H9 (cell line): ENCODE measurements at places on chromosomes 5 and 9. TPM values are rescaled to one million over a fixed set of nuclear protein-coding genes. Genes with fewer than 3 reads are reported as not detected.

CCL21 gene
- total RNA-seq = not detected in 2 replicates

SIT1 gene
- 1.3 and 1.6 TPM in 2 replicates for total RNA-seq

DNA sequence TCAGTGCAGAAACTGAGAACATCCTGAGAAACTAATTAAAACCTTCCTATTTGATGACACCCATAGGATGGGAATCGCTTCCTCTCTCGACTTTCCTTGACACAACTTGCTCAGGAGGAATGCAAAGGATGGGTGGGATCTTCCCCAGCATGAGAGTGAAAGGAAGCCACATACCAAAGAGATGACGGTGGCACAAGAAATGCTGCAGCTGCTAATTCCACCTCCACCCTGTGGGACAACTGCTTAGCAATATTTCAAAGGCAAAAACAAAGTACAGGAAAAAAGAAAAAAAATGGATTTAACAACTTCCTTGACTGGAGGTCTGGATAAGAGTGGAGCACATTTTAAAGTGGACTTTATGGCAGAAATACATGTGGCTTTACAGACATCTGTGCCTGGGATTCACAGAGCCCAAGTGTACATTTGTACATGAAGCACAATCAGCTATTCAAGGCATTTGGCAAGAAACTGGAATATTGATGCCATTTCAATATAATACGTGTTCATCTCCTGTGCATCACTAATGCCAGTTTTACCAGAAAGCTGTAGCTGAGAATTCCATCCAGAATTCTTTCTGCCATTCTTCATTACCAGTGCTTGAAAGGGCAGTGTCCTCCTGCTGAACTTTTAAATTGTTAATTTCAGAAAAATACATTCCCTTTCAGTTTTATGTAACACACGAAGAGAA is 359.2 kb upstream of the ACTBL2 start:
- DNase-seq = peak; percentile 80
- peaks cover 8% of the 10 kb centered on the region for H3K4me1 ChIP-seq
- no peak overlapping the region for H3K4me3 ChIP-seq
- H3K27me3 ChIP-seq = no peaks in the 10 kb centered on the region
- H3K27ac ChIP-seq = peak overlapping the region; percentile 70
- H3K36me3 ChIP-seq = peaks cover 4% of the 10 kb centered on the region; the same call in 1 of the 2 replicates

- no peak overlapping the region for H3K27ac ChIP-seq
- H3K4me1 ChIP-seq = no peaks in the 10 kb centered on the region
- no peak for DNase-seq
- H3K27me3 ChIP-seq = no peaks in the 10 kb centered on the region
- H3K4me3 ChIP-seq = no peak overlapping the region
- H3K36me3 ChIP-seq = no peaks in the 10 kb centered on the region; the same call in 1 of the 2 replicates
Observed at GRCh38 chr9:96651626-96652025, 3.5 kb downstream of the PRXL2C start.

GRCh38 chr5:60670749-60671148 is 29.2 kb downstream of the DEPDC1B start:
- no peak overlapping the region for H3K4me3 ChIP-seq
- H3K36me3 ChIP-seq = peaks cover 12% of the 10 kb centered on the region
- no peak overlapping the region for H3K27ac ChIP-seq
- H3K4me1 ChIP-seq = no peaks in the 10 kb centered on the region
- no peak for DNase-seq

- no peaks in the 10 kb centered on the region for H3K36me3 ChIP-seq
- no peak overlapping the region for H3K4me3 ChIP-seq
- peaks cover 2% of the 10 kb centered on the region; the same call in 1 of the 2 replicates for H3K4me1 ChIP-seq
- H3K27me3 ChIP-seq = no peaks in the 10 kb centered on the region
- DNase-seq = no peak
Observed at GRCh38 chr5:62208218-62208852, 97.7 kb upstream of the KIF2A start.
